Type B pancreatic cell (in vitro differentiated cells): ENCODE measurements at places on chromosomes 11 and 22.

DNA sequence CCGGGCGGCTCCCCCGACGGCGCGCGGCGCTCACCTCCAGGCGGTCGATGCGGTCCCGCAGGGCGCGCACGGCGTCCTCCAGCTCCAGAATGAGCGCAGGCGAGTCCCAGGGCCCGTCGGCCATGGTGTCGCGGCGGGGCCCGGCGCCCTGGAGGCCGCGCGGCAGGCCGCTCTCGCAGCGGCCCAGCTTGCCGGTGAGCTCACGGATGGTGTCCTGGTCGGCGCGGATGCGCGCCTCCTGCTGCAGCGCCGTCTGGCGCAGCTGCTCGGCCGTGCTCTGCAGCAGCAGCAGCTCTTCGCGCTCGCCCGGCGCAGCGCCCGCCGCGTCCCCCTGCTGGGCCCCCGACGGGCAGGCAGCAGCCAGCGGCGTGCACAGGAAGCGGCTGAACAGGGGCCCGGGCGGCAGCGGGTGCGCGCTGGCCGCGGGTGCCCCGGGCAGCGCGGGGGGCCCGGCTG lies 599 bp downstream of the NPTXR start:
- DNase-seq: no peak

DNA sequence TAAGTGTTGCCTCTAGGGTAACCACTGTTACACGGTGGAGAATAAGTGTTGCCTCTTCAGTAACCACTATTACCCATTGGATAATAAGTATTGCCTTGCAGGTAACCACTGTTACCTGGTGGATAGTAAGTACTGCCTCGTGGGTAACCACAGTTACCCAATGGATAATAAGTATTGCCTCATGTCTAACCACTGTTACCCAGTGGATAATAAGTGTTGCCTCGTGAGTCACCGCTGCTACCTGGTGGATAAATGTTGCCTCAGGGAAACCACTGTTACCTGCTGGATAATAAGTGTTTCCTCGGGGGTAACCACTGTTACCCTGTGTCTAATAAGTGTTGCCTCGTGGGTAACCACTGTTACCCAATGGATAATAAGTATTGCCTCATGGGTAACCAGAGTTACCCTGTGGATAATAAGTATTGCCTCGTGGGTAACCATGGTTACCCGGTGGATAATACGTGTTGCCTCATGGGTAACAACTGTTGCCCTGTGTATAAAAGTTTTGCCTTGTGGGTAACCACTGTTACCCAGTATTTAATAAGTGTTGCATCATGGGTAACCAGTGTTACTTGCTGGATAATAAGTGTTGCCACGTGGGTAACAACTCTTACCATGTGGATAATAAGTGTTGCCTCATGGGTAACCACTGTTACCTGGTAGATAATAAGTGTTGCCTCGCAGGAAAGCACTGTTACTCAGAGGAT lies 12.3 kb upstream of the NXPE4 start:
- DNase-seq: peak; percentile 13

DNA sequence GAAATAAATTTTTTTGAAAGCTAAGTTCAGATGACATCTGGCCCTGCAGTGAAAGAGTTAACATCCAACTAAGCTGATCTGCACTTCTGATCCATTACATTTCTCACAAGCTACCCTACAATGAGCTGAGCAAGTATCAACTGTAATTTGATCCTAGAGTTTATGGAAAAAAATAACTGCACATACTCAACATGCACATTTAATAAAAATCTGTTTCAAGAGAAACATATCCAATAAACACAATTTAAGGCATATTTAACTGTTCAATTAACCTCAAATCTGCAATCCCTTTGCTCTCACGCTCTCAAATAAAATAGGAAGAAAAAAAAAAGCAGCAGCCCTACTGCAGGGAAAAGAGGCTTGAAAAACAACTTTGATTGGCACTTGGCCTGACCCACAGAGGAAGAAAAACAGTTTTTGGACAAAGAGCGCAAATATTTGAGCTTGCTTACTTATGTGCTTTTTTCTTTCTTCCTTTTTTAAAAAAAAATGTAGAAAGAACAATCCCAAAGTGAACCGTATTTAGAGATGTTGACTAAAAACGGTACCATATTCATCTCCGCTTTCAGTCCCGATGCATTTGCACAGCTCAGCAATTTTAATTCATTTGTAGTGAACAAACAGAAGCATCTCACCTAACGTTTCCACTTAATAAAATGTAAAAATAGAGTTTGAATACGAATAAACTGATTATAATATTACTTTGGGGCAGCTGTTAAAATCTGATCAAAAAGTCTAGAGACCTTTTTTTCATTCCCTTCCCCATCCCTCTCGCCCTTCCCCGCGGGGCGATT lies 1.6 kb downstream of the SESN3 start:
- DNase-seq: no peak

DNA sequence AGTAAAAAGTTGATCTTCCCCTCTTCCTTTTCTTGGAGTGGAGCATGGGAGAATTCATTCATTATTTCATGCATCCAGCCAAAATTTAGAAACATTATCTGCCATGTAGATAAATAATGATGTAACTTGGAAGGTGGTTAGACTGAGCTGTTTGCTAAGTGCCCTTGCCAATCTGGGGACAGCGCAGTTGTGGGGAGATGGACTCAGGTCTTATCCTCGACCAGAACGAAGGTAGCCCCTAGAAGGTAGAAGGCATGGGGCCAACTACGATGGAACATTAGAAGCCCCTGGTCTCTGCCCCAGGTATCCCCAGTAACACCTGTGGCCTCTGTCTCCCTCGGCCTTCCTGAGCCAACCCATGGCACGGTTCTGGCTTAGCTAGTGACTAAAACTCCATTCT lies 53.0 kb upstream of the TIMP3 start:
- DNase-seq: no peak

DNA sequence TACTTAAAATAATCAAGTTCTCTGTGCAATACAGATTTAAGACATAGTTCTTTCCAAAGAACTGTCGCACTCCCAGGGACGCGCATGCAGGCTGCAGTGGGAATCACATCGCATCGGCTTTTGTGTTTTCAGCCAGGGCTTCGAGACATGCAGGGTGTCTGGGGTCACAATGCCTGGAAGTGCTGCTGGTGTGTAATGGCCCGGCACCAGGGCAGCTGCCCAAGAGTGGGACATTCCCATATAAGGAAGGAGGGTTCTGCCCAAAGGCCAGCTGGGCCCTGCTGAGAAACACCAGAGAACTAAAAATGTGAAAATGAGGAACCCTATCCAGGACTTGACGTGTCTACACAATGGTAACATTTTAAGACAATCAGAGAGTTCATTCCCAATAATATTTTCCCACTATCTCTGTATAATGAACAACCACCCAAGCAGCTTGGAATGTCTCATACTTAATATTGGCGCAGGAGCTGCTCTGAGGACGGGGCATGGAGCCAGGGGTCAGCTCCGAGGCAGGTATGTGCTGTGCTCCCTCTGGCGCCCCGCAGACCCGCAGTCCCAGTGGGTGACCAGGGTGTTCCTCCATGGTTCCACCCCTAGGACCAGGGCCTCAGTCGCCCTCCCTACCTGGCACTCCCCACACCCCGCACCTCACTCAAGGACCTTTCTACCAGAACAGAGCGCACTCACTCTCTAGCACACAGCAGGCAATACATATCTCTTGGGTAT lies 11.3 kb downstream of the MCAT start:
- no peak for DNase-seq

DNA sequence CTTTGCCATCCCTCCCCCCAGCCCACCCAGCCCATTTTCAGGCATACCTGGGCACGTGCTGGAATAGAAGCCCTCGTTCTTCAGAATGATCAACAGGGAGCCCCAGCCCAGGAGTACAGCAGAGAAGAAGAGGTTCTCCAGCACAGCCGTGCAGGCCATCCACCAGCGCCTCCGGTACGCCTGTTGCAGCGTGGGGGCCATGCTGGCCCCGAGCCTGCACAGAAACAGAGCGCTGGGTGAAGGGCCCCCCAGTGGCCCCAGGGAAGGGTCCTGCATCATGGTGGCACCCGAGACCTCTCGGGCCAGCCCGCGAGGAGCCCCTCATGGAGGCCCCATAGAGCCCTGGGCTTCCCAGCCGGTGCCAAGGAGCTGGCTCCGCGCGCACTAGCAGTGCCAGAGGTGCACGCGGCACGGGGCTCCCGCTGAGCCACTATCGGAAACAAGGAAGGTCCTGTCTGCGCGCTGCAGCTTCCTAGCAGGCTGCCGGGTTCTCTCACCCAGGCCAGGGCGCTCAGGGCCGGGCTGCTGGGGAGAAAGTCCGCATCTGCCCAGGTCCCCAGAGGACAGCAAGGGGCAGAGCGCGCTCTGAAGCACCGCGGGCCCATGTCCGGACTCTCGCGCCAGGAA lies 1.5 kb downstream of the SLC43A1 start:
- DNase-seq: no peak

- no peak for DNase-seq
Measured at GRCh38 chr11:128920666-128921065, 22.0 kb downstream of the TP53AIP1 start.

DNA sequence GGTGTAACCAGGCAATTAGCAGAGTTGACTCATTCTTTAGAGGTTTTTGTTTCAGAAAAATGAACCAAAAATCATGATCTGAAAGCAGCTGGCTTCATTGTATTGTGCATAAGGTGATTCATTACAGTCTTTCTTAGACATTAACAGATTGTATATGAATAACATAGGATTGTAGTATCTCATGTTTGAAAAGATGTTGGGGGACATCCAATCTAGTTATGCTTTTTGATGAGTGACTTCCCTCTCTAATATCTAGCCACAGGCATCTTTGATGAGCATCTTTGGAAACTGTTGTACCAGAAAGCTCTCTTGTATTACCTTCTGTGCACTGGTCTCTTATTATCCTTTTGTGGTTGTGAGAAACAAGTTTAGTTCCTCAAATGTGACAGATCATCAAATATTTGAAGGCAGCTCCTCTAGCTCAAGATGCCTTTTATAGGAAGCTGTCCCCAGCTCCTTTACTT lies 8.3 kb downstream of the GRK3 start:
- no peak for DNase-seq

DNA sequence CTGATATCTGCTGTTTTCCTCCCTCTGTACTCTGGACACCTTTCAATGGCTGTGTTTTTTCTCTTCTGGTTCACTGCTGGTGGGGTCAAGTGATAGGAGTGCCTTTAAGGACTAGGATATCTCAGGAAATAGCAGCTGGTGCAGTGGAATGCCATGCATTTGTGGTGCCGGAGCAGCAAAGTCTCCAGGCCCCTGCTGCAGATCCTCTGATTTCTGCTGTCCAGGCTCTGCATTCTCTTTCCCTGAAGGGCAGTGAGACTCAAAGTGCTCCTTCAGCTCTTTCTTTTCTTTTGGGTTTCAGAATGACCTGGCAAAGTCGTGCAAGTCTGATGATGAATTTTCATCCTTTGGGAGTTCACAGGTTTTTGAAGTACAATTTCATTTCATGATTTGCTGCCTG lies 774.3 kb downstream of the FAM181B start:
- no peak for DNase-seq

DNA sequence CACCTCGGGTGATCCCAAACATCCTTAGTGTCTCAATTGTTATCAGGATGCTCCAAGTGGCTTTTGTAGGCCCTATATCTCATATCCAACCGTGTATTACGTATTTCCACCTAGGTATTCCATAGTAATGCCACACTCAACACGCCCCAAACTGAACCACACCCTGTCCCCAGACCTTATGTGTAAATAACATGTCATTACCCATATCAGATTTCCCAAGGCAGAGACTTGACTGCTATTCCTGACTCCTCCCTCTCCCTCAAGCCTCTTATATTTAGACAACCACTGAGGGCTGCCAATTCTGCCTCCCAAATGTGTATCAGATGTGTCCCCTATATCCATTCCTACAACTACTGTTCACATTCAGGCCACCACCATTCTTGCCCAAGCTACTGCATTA lies 132.8 kb upstream of the NCAM1 start:
- no peak for DNase-seq

- DNase-seq: no peak
Measured at GRCh38 chr11:35210876-35211546, 72.0 kb downstream of the CD44 start.

DNA sequence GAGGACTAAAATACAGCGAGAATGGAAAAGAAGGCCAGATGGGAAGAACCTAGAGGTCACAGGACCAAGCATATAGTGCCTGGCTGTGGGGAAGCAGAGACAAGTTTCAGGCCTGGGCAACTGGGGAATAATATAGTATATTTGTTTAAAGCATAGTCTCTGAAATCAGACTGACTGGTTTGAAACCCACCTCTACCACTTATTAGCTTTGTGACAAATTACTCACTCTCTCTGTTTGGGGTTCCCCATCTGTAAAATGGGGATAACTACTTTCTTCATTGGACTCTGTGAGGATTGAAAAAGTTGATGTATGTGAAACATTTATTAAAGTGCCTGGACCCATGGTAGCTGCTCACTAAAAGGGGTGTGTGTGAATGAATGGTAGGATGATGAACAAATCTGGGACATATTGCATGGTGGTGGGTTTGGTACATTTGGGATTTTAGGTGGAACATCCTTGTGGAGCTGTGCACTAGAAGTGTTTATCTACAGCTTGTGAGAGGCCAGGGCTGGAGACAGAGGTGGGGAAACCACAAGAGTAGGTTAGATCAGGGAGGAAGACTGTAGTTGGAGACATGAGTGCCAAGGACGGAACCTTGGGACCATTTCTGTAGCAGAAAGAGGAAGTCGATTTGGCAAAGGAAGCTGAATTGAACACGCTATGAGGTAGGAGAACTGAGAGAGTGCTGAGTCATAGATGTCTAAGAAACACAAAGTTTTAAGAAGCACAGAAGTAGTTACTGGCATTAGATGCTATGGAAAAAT lies 52.6 kb downstream of the SWAP70 start:
- DNase-seq: no peak

- no peak for DNase-seq
Measured at GRCh38 chr22:31138126-31138525, 2.2 kb downstream of the PLA2G3 start.

DNA sequence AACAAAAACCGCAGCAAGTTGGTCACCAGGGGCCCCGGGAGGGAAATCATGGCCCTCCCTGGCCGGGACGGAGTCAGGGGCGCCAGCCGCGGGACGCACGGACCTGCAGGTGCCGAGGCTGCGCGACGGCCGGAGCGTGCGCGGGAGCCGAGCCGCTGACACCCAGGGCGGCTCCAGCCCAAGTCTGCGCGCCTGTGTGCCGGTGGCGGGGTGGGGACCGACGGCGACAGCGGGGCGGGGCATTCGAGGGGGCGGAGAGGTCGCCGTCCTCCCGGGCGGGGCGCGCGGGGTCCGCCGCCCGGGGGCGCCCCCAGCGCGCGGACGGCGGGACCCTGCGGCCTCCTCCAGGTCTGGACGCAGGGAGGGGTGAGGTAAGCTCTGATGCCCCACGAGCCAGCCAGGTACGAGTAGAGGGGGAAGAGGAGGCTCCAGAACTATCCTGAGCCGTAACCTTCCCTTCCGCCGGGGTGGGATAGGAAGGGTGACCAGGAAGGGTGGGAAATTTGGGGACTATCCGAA lies at the start of gene ESAM:
Gene ESAM (minus strand): TSS at position 186 of the 519 bp plus-strand sequence. CDS start 136 bp downstream, at position 50.
- no peak for DNase-seq

GRCh38 chr11:45857961-45858474 lies 10.7 kb downstream of the CRY2 start:
- no peak for DNase-seq

GRCh38 chr22:44393066-44393465 lies 80.3 kb upstream of the SHISAL1 start:
- peak; percentile 60 for DNase-seq
